ENCODE measurements at places on chromosomes 6 and 20. TPM values are rescaled to one million over a fixed set of nuclear protein-coding genes. Genes with fewer than 3 reads are reported as not detected.
A peak's percentile ranks its signal among the peaks of the same experiment; 100 is the strongest.

DNA sequence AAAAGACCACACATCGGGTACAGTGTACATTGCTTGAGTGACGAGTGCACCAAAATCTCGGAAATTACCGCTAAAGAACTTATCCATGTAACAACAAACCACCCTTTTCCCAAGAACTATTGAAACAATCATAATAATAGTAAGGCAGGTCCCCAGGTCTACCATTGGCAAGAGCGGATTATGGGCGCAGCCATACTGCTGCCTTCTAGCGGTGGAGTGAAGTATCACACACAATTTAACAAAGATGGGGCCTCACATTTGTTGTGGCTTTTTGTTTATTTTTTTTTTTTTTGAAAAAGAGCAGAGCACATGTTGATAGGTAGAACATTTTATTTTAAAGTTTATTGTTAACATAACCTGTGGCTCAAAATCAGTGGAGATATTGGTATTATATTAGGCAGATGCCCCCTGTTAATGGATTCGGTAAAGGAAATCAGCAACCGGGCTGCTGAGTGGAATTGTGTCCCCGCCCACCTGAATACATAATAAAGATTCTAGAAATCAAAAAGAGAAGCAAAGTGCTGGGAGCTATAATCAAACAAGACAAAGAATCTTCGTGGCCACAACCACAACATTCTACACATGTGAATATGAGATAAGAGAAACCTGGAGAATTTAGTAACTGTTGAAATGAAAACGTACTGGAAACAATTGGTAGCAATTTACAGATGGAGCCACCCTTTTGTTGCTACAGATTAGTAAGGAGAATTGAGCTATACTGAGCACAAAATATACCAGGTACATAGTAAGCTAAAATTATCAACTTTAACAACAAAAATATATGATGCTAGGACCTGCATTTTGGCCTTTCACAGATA, 94.2 kb upstream of the EXOC2 start:
- H3K36me3 ChIP-seq: peaks cover 4% of the 10 kb centered on the region
- H3K4me3 ChIP-seq: no peak overlapping the region
- no peak for DNase-seq
- H3K27me3 ChIP-seq: peaks cover 15% of the 10 kb centered on the region

- H3K27ac ChIP-seq: peak overlapping the region; percentile 91
- DNase-seq: no peak
- H3K36me3 ChIP-seq: no peaks in the 10 kb centered on the region
- no peaks in the 10 kb centered on the region for H3K27me3 ChIP-seq
- H3K4me1 ChIP-seq: peaks cover 50% of the 10 kb centered on the region
Measured at GRCh38 chr6:163338671-163339405, 75.7 kb upstream of the QKI start.

DNA sequence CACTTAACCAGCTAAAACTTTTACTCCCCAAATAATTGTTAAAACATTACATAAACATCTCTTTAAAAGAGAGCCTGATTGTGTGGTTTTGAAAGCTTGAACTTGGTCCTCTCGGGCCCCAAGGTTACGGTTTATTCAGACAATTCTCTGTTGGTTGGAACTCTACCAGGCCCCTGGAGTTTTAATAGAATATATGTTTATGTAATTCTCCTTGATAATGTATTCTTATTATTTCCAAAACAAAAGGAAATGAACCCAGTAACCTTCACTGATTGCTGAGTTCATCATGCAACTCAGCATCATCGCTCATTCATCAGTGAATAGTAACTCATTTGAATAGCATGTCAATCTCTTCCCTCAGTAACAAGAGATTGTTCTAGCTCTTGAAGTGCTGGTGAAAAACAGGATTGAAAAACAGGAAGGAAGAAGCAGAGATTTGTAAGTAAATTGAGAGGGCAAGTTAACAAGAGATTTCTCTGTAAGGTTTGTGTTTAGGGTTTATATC, 464.5 kb upstream of the MARCKS start:
- H3K4me3 ChIP-seq: no peak overlapping the region
- H3K4me1 ChIP-seq: peaks cover 28% of the 10 kb centered on the region
- no peaks in the 10 kb centered on the region for H3K27me3 ChIP-seq
- H3K27ac ChIP-seq: no peak overlapping the region

DNA sequence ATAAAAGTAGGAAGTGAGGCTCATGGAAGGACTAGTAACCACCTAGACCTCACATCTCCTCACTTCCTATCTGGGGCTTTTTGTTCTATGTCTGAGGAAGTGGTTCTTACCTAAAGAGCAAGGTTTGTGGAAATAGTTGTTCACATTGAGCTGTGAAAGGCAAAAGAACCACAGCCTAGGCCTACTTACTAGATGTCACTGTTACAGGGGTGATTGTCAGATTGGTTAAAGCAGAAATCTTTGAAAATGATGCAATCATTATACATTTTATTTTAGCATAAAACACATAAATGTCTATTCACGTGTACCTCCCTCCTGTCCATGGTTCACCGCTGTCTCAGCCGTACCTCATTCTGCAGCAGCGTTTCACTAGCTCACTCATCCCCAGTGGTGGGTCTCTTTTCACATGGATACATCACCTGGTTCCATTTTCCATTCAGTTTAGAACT, 268.8 kb downstream of the TMEM242 start:
- no peak for DNase-seq
- H3K27me3 ChIP-seq: no peaks in the 10 kb centered on the region
- H3K36me3 ChIP-seq: no peaks in the 10 kb centered on the region
- H3K4me3 ChIP-seq: no peak overlapping the region

DNA sequence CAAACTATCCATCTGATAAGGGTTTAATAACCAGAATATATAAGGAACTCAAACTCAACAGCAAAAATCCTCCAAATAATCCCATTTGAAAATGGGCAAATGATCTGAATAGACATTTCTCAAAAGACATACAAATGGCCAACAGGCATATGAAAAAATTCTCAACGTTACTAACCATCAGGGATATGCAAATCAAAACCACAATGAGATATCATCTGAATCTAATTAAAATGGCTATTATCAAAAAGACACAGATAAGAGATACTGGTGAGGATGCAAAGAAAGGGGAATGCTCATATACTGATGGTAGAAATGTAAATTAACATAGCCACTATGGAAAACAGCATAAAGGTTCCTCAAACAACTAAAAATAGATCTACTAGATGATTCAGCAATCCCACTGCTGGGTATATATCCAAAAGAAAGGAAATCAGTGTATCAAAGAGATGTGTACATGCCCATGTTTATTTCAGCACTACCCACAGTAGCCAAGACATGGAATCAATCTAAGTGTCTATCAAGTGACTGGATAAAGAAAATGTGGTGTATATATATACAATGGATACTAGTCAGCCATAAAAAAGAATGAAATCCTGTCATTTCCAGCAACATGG, 6.1 kb upstream of the BRD2 start:
- no peak overlapping the region for H3K4me3 ChIP-seq
- DNase-seq: no peak
- H3K27me3 ChIP-seq: no peaks in the 10 kb centered on the region
- H3K4me1 ChIP-seq: peaks cover 27% of the 10 kb centered on the region

GRCh38 chr20:16308754-16309153, 264.5 kb downstream of the KIF16B start:
- no peak for DNase-seq
- no peak overlapping the region for H3K4me3 ChIP-seq

The FRK gene
- total RNA-seq: 1.1 TPM

DNA sequence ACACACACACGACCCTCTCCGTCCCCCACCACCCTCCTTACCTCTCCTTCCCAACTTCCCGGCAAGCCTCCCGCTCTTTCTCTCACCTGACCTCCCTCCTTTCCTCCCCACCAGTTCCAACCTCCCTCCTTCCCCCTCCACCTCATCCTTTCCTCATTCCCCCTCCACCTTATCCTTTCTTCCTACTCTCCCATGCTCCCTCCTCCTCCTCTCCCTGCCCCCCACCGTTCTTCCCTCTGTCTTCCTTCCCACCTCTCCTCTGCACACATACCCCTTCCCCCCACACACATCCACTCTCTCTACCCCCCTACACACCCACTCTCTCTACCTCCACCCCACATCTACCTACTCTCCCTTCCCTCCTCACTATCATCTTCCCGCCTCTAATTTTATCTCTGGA, 144.2 kb downstream of the TBC1D32 start:
- H3K4me3 ChIP-seq: no peak overlapping the region
- no peak overlapping the region for H3K27ac ChIP-seq
- no peaks in the 10 kb centered on the region for H3K27me3 ChIP-seq

- peaks cover 75% of the 10 kb centered on the region for H3K4me1 ChIP-seq
- H3K36me3 ChIP-seq: no peaks in the 10 kb centered on the region
- H3K27me3 ChIP-seq: no peaks in the 10 kb centered on the region
- no peak overlapping the region for H3K4me3 ChIP-seq
- H3K27ac ChIP-seq: peak overlapping the region; percentile 80
Measured at GRCh38 chr6:37141281-37142049, 28.5 kb upstream of the PIM1 start.

The LGSN gene
- not detected for total RNA-seq

GRCh38 chr20:50642288-50642803, 49.0 kb downstream of the RIPOR3 start:
- no peaks in the 10 kb centered on the region for H3K27me3 ChIP-seq
- no peaks in the 10 kb centered on the region for H3K36me3 ChIP-seq
- H3K4me3 ChIP-seq: no peak overlapping the region
- H3K27ac ChIP-seq: no peak overlapping the region
- no peak for DNase-seq
- H3K4me1 ChIP-seq: peaks cover 26% of the 10 kb centered on the region

GRCh38 chr6:160128879-160129516, 7.4 kb downstream of the SLC22A1 start:
- peaks cover 11% of the 10 kb centered on the region for H3K36me3 ChIP-seq
- peaks cover 12% of the 10 kb centered on the region for H3K4me1 ChIP-seq
- H3K4me3 ChIP-seq: no peak overlapping the region
- no peak for DNase-seq
- H3K27me3 ChIP-seq: no peaks in the 10 kb centered on the region
- peak overlapping the region; percentile 2 for H3K27ac ChIP-seq

The RIN2 gene
- total RNA-seq: 24.4 TPM

The FABP7 gene
- total RNA-seq: not detected

DNA sequence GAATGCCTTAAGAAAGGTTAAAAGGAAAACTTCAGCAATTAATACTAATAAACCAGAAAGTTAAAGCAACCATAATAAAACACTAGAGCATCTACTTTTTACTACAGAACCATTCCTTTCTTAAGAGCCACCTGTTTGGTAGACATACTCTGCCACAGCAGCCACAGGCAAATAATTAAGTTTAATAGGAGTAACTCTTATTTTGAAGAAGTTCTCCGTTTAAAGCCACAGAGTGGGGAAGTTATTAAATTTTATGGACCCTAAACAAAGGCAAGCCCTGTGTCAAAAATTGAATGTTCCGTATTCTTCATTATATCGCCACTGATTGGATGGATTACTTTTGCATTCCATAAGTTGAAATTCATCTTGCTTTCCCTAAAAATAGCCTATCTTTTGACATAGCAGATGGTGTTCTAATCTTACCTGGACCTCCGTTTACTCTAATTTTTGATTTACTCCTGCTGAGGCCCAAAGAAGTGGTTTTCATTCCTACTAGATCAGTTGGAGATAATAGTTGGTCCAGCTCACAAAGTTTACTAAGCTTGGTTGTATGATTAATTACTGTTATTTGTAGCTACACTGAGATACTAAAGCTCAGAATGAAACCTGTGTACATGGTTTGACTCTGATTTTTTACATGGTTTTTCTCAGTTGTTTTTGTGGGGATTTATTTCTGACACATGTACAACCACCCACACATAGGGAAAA, 140.4 kb upstream of the SUPT3H start:
- H3K27me3 ChIP-seq: no peaks in the 10 kb centered on the region
- DNase-seq: no peak
- peaks cover 28% of the 10 kb centered on the region for H3K4me1 ChIP-seq
- peaks cover 9% of the 10 kb centered on the region for H3K36me3 ChIP-seq
- H3K4me3 ChIP-seq: no peak overlapping the region
- no peak overlapping the region for H3K27ac ChIP-seq

- no peak overlapping the region for H3K27ac ChIP-seq
- H3K4me3 ChIP-seq: no peak overlapping the region
- H3K36me3 ChIP-seq: peaks cover 2% of the 10 kb centered on the region
- no peak for DNase-seq
Measured at GRCh38 chr6:47532981-47533585, 55.5 kb downstream of the CD2AP start.

DNA sequence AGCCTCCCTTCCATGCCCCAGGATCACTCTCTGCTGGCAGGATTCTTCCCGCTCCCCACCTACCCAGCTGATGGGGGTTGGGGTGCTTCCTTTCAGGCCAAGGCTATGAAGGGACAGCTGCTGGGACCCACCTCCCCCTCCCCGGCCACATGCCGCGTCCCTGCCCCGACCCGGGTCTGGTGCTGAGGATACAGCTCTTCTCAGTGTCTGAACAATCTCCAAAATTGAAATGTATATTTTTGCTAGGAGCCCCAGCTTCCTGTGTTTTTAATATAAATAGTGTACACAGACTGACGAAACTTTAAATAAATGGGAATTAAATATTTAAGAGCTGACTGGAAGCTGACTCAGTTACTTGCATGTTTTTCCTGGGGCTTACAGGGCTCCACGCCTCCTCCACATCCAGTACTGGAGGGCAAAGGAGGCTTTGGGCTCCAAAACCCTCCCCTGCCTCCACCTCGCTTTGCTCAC, 24.3 kb upstream of the FANCE start:
- H3K36me3 ChIP-seq: peaks cover 4% of the 10 kb centered on the region
- H3K4me1 ChIP-seq: peaks cover 52% of the 10 kb centered on the region
- H3K27ac ChIP-seq: peak overlapping the region; percentile 95
- no peaks in the 10 kb centered on the region for H3K27me3 ChIP-seq
- peak overlapping the region; percentile 58 for H3K4me3 ChIP-seq

DNA sequence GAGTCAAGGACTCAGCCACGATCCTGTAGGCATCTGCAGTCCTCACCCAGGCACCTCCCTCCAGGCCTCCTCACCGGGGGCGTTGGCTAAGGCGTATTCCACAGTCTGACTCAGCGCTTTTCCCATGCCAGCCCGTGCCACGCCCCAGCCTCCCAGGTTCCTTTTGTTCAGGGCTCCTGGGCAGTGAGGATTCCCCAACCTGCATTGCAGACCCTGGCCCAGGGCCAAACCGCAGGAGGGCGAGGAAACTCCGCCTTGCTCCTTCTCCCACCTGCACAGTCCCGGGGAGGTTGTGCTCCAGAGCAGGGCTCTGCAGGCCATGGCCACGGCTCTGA, 202.8 kb upstream of the CST7 start:
- no peaks in the 10 kb centered on the region for H3K4me1 ChIP-seq
- H3K36me3 ChIP-seq: peaks cover 2% of the 10 kb centered on the region
- no peak overlapping the region for H3K4me3 ChIP-seq
- DNase-seq: no peak
- no peak overlapping the region for H3K27ac ChIP-seq

The CLVS2 gene
- not detected for total RNA-seq

The EDN3 gene
- not detected for total RNA-seq

The TAAR1 gene
- total RNA-seq: not detected

- peaks cover 24% of the 10 kb centered on the region for H3K4me1 ChIP-seq
- no peak overlapping the region for H3K27ac ChIP-seq
- H3K4me3 ChIP-seq: peak overlapping the region; percentile 41
- no peak for DNase-seq
- H3K36me3 ChIP-seq: no peaks in the 10 kb centered on the region
- peaks cover 2% of the 10 kb centered on the region for H3K27me3 ChIP-seq
Measured at GRCh38 chr6:41427642-41428335, 92.4 kb downstream of the NCR2 start.
